Left lung (tissue), 14 donors: ENCODE measurements at places on chromosomes 5 and 9. TPM values are rescaled to one million over a fixed set of nuclear protein-coding genes. Genes with fewer than 3 reads are reported as not detected.

Gene PCDHGA5
- 4.3 TPM for polyA plus RNA-seq

Gene GABRA6
- polyA plus RNA-seq, result not detected

Gene PTGS1
- 5.4 TPM for polyA plus RNA-seq

DNA sequence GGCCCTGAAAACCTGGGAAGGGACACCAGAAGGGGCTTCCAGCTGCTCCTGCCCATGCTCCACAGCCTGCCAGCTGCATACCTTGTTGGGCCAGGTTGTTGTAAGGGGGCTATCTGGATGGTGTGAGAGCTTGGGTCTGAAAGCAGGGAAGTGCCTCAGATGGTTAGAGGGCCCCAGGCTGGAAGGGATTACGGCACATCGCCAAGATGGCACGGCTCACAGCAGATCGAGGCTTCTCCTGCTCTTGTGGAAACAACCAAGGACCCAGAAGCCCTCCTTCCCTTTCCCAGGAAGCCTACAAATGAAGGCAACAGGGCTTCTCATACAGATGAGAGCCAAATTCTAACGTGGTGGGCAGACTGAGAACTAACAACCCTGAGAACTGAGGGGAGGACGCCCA, 121.7 kb upstream of the ADCY2 start:
- DNase-seq, result no peak

DNA sequence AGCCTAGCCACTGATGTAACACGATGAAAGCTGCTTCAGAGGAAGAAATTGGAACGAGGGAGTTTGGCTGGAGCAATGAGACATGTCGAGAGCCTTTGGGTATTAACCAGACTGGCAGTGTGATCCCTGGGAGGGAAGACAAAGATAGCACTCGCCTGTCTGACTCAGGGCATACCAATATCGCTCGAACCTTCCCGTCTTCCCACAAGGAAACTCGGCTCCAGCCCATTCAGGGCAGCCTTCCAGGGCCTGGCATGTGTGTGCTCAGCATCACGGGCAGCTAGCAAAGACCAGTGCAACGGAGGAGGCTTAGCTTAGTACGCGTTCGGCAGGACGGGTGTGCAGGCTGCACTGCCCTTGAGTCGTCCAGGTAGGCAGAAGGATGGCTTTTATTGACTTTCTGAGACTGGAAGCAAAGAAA, 356.9 kb upstream of the WWC1 start:
- no peak for DNase-seq

GRCh38 chr5:173303878-173304590, 24.2 kb downstream of the STC2 start:
- DNase-seq, result no peak

- DNase-seq, result no peak
Measured at GRCh38 chr5:73337586-73338255, 110.9 kb downstream of the FOXD1 start.

DNA sequence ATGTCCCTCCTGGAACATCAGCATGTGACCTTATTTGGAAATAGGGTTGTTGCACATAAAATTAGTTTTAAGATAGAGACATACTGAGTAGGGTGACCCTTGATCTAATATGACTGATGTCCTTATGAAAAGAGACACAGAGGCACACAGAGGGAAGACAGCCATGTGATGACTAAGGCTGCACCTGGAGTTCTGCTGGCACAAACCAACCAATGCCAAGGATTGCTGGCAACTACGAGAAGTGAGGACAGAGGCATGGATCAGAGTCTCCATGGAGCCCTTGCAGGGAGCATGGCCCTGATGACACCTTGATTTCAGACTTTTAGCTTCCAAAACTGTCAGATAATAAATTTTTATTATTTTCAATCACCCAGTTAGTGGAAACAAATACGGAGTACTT, 101.9 kb downstream of the FBXL7 start:
- no peak for DNase-seq

DNA sequence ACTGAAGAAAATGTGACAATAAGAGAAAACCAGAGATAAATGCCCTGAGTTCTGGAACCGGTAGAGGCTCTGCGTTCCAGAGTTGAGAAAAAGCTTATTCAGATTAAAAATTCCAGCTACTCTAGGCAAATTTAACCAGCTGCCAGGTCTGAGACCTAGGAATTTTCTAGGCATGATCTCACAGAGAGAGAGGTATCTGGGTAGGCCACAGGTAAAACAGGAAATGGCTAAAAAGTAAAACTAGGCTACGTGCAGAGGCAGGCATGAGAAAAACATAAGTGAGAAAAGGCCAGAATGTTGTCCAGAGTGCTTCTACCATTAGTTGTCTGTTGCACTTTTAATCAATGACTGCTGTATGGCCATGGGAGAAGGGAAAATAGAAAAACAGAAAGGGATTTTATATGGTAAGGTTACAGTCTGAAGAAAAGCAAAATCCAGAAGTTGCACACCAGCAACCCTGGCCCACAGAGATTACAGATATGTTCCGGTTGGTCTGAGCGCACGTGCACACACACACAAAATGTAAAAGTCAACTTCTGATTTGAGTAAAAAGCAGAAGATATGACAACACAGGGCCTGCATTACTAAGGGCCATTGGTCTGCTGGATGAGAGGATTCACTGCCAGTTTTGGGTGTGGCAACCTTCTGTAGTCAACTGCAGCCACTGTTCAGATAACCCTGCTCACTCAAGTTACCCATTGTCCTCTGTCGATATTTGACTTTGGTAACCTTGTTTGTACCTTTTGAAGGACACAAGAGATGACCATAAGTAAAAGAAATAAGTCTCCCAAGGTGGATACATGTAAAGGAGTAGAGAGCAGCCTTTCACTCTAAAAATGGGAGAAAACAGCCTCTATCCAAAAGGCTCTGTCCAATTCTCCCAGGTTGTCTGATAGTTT, 266.0 kb downstream of the DTWD2 start:
- no peak for DNase-seq
